Activated CD8-positive, alpha-beta memory T cell treated with anti-CD3 and anti-CD28 coated beads, Interleukin-2, amount 10 ng/mL, durations not matched to agents 7 days and 5 days (primary cell): ENCODE measurements at places on chromosomes 1 and 21. TPM values are rescaled to one million over a fixed set of nuclear protein-coding genes. Genes with fewer than 3 reads are reported as not detected.
A peak's percentile ranks its signal among the peaks of the same experiment; 100 is the strongest.

GRCh38 chr1:34906222-34906621 lies 23.2 kb downstream of the DLGAP3 start:
- no peaks in the 10 kb centered on the region for H3K4me1 ChIP-seq
- H3K27me3 ChIP-seq = peaks cover 4% of the 10 kb centered on the region
- no peak overlapping the region for H3K4me3 ChIP-seq

DNA sequence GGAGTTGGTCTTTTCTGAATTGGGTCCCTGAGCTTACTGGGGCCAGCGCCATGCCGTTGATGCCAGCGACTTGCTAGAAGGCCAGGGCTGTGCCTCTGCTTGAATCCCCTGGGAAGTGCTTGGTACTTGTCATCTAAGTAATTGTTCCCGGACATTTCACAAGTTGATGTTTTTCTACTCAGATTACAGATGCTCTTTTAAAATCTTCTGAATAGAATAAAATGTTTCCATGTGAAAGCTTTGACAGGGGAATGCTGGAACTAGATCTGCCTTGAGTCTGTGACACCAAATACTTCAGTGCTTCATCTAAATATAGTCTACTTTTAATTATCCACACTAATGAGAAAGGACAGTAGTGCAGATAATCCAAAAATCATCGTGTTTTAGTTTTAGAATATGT lies 38.3 kb downstream of the PTGFRN start:
- no peaks in the 10 kb centered on the region for H3K36me3 ChIP-seq
- H3K27me3 ChIP-seq = no peaks in the 10 kb centered on the region
- no peak overlapping the region for H3K27ac ChIP-seq
- no peak overlapping the region for H3K4me3 ChIP-seq
- DNase-seq = no peak
- no peaks in the 10 kb centered on the region for H3K4me1 ChIP-seq

- no peak overlapping the region for H3K4me3 ChIP-seq
- no peaks in the 10 kb centered on the region for H3K36me3 ChIP-seq
- no peak for DNase-seq
- peaks cover 60% of the 10 kb centered on the region for H3K27me3 ChIP-seq
- no peak overlapping the region for H3K27ac ChIP-seq
- H3K4me1 ChIP-seq = peaks cover 14% of the 10 kb centered on the region
Measured at GRCh38 chr1:159121526-159121925, 45.0 kb upstream of the AIM2 start.

DNA sequence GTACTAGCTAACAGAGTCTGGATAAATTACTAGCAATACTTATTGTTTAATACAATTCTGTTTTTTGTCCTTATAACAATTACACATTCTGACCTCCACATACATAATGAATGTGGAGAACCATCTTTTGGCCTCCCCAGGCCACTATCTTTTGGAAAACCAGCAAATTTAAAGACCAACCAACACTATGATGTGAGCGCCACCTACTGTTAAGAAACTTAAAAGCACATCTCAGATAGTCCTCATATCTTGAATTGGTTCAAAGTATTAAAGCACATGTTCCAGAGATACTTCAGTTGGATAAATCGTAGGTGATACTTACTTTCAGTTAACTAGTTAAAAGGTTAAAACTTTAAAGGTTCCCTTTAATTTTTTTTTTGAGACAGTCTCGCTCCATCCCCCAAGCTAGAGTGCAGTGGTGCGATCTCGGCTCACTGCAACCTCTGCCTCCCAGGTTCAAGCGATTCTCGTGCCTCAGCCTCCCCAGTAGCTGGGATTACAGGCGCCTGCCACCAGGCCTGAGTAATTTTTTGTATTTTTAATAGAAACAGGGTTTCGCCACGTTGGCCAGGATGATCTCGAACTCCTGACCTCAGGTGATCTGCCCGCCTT lies 29.3 kb upstream of the USP1 start:
- no peaks in the 10 kb centered on the region for H3K4me1 ChIP-seq
- no peak overlapping the region for H3K27ac ChIP-seq
- no peak for DNase-seq
- H3K4me3 ChIP-seq = no peak overlapping the region

GRCh38 chr1:198681831-198682759 lies 43.3 kb downstream of the PTPRC start:
- DNase-seq = peak; percentile 95
- peaks cover 83% of the 10 kb centered on the region for H3K4me1 ChIP-seq
- peak overlapping the region; percentile 75 for H3K4me3 ChIP-seq
- peak overlapping the region; percentile 93 for H3K27ac ChIP-seq
- H3K27me3 ChIP-seq = no peaks in the 10 kb centered on the region
- H3K36me3 ChIP-seq = peaks cover 55% of the 10 kb centered on the region

DNA sequence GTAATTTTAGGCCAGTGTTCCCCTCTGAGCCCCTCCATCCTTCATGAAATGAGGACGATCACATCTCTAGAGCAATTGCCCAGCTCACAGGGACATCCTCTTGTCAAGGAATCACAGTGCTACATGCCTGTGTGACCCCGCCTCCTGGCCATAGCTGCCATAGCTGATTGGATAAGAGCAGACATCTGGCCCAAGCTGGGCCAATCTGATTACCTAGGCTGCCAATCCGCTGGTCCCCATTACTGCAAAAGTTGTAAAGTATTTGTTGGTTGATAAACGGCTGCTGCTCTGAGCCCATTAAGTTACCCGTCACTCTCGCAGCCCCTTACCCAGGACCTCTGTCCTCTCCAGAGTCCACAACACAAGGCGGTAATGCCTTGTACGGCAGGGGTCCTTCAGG lies 8.3 kb downstream of the NT5C1A start:
- peaks cover 27% of the 10 kb centered on the region for H3K4me1 ChIP-seq
- no peaks in the 10 kb centered on the region for H3K27me3 ChIP-seq
- H3K27ac ChIP-seq = no peak overlapping the region
- no peak for DNase-seq
- no peak overlapping the region for H3K4me3 ChIP-seq

The TENT5C gene
- total RNA-seq = 50.3 TPM

The MR1 gene
- total RNA-seq = 38.7 TPM

The B3GALT5 gene
- total RNA-seq = not detected

The PRRX1 gene
- total RNA-seq = not detected
